ENCODE measurements at places on chromosomes 16 and 17. TPM values are rescaled to one million over a fixed set of nuclear protein-coding genes. Genes with fewer than 3 reads are reported as not detected.
A peak's percentile ranks its signal among the peaks of the same experiment; 100 is the strongest.

DNA sequence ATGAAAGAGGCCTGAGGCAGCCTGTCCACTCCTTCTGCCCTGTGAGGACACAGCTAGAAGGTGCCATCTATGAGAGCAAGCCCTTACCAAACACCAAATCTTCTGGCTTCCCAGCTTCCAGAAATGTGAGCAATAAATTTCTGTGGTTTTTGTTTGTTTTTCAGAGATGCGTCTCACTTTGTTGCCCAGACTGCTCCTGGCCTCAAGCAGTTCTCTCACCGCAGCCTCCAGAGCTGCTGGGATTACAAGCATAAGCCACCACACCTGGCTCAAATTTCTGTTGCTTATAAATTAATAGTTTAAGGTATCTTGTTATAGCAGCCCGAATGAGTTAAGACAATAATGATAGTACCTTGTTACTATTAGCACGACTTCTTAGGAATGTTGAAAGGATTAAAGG, 12.5 kb upstream of the SLC16A11 start:
- DNase-seq: no peak

ZNF287 gene
- polyA plus RNA-seq: 3.5 TPM

USP31 gene
- polyA plus RNA-seq: 6.0 TPM

DNA sequence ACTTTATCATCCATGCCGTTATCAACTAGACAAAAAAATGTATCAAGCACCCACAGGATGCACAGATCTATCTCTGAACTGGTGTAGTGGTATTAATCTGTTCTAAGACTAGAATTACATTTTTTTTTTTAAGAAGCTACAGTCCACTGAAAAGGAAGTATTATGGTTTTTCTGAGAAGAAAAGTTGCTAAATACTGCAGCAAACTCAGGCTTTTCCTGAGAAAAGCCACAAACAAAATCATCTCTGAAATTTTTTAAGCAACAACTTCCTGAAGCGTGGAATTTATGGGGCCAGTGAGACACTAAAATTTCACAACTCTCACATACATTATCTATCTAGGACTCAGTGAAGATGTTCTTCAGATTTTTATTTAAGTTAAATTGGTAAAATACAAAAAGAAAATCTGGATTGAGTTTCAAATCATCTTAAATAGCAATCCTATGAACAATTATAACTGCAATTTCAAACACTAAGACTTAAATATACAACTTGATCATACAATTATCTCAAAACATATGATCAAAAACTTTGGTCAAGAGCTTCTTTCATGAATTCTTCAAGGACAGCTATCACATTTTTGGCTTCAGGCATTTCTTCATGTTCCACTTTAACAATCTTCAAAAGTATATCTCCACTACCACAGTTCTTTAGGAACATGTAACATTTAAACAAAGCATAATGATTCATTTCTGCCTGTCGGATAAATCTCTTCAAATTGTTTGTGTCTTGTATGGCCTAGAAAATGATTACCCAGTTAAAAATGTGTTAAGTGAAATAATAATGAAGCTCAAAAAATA, 10.5 kb downstream of the C17orf75 start:
- DNase-seq: no peak

KRT20 gene
- 0.46 TPM for polyA plus RNA-seq

PPM1E gene
- polyA plus RNA-seq: 0.34 TPM

- DNase-seq: no peak
Measured at GRCh38 chr16:5903153-5903552, 805.6 kb upstream of the EEF2KMT start.

- DNase-seq: no peak
Measured at GRCh38 chr17:78780335-78780734, 1.7 kb downstream of the CYTH1 start.

DNA sequence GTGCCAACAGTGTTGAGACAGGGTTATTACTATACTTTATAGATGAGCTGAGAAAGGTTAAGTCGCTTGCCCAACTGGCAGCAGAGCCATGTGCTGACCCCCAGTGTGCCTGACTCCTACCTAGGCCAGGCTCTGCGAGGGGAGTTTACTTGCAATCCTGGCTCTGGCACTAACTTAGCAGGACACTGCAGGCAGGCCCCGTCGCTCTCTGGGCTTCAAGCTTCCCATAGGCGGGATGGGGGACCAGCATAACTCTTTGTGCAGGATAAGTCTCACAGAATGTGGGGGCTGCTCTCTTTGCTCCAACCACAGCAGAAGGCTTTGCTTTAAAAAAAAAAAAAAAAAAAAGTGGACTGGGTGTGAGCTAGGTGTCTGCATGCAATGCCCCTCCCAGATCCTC, 102.7 kb downstream of the GNAO1 start:
- DNase-seq: no peak

DNA sequence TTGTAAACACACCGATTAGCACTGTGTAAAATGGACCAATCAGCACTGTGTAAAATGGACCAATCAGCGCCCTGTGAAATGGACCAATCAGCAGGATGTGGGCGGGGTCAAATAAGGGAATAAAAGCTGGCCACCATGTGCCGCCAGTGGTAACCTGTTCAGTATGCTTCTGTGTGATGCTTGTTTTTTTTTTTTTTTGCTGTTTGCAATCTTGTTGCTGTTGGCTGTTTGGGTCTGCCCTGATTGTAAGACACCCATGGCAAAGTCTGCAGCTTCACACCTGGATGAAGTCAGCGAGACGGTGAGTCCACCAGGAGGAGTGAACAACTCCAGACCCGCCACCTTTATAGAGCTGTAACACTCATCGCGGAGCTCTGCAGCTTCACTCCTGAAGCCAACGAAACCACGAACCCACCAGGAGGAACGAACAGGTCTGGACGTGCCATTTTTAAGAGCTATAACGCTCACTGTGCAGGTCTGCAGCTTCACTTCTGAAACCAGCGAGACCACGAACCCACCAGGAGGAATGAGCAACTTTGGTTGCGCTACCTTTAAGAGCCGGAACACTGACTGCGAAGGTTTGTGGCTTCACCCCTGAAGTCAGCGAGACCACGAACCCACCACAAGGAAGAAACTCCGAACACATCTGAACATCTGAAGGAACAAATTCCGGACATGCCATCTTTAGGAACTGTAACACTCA, 85.0 kb upstream of the MED9 start:
- peak; percentile 8 for DNase-seq

IGF2BP1 gene
- polyA plus RNA-seq: under 0.01 TPM

- DNase-seq: no peak
Measured at GRCh38 chr16:23920899-23921298, 85.1 kb downstream of the PRKCB start.

GRCh38 chr17:59046192-59046591, 60.5 kb downstream of the TRIM37 start:
- DNase-seq: no peak

MYO15A gene
- polyA plus RNA-seq: 1.3 TPM

DNA sequence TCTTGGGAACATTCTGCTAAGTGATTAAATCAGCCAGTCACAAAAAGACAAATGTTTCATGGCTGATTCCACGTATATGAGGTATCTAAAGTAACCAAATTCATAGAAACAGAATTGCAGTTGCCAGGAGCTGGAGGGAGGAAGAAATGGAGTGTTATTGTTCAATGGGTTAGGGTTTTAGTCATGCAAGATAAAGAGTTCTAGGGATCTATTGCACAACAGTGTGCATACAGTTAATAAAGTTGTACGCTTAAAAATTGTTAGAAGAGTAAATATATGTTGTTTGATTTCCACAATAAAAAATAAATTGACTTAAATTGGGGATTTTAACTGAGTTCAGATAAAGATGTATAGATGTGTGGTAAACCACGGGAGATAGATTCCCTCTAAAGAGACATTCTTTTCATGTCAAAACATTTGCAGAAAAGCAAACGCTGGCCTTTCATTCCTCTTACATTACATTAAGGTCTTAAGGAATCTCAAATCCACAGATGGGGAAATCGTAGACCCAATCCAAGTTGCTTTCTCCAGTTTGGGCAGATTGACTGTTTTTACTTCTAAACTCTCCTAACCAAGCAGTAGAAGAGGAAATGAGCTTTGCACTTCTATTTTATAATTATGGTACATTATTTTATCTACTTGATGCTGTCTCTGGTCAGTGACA, 4.6 kb downstream of the PRDM7 start:
- no peak for DNase-seq

Measured in pancreas (tissue), 10 donors.